ENCODE measurements at places on chromosomes 12 and 14.

DNA sequence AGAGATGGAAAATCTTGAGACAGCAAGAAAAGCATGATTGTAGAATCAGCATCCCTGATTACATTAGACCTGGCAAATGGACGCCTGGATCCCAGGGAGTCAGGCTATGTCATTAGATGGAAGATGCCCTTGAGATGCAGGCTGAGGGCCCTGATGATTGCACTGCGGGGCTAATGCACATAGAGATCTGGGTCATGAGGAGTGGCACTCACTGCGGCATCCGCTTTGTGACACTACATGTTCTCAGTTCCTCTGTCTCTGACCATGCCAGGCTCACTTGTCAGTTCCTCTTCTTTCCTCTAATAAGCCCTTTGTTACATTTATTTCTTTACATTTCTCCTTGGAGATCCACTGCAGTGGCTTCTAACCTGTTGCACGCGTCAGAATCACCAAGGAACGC, 70.1 kb upstream of the GPATCH2L start:
- no peak for DNase-seq

DNA sequence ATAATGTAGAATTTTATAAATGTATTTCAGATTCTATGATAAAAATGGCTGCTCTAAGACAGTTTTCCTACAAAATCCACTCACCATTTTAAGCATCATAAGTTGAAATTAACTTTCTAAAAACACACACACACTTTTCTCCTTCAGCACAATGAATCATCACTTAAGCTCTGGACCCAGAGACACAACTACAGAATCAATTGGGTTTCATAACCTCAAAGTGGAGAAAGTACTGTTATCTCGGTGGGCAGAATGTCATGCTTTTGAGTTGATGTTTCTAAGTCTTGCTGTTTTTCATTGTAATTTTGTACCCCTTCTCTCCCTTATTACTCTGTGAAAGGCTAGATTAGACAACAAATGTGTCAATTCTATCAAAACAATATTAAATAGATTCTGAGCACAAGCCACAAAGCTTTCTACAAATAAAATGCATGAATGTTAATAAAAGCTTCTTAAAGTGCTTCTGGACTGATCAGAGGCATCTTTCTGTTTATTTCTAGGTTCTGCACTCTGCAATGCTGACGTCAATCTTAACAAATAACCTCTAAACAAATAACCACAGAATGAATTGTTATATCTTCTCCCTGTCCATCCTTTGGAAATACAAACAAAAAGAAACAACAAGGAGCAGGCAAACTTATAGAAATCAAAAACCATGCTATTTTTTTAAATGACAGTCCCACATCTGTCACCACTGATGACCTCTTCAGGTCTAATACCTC, 8.2 kb downstream of the IPO8 start:
- peak; percentile 61 for DNase-seq

- DNase-seq: peak; percentile 53
These were observed 4.4 kb upstream of the SDS start for GRCh38 chr12:113407931-113408600.

DNA sequence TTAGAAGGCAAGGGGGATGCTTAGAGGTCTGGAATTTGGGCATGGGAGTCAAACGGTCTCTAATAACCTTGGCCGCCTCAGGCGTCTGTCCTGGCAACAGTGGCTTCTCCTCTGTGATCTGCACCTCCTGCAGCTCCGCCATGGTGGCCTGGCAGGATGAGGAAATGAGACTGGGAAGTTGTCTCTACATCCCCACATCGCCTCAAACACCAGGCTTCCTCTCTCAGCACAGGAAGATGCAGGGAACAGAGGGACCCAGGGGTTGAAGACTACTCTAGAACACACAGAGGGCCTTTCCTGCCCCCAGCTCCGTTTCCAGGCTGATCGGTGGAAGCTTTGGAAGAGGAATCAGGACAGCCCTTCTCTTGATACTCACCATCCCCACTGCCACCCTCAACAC, 1.7 kb downstream of the NDRG2 start:
- DNase-seq: no peak

GRCh38 chr14:66662374-66662773, 154.4 kb downstream of the GPHN start:
- DNase-seq: peak; percentile 2
